Fibroblast of skin of left quadriceps (primary cell): ENCODE measurements at places on chromosomes 4 and X.

DNA sequence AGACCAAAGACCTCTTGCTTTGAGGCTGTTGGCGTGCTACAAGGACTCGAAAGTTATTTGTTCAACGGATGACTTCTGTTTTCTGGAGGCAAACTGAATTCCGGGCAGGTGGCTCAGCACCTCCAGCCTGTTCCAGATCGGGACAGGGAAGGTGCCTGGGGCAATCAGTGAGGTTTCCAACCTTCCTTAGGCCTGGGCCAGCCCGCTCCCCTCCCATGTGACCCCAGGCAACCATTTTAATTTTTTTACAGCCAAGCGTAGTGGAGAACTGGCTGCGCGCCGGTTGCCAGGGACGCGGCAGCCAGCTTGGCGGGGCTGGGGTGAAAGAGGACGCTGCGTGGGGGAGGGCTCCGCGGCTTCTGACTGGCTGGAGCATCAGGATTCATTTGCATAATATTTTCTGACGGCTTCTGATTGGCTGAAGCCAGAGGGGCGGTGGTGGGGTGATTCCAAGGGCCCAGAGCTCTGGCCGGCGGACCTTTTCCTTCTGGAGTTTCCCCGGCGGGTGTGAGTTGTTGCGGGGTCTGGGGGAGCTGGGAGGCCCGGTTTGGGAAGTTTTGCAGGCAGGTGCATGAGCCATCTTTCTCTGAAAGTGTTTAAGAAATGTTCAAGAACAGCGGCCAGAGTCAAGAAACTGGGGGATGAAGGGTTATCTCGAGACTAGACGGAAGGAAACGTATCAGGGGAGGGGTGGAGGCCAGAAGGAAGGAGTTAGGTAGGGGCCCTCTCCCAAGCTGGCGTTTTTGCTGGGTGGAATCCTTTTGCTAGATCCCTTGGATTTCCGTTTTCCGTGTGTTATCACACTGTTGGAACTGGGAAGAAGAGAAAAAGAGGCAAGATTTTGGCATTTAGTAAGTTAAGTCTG lies at the start of gene MID1IP1:
MID1IP1 (plus strand) TSS at position 479 of the 865 bp plus-strand sequence. CDS start 3,488 bp downstream, outside the sequence.
- peak; percentile 83 for DNase-seq

DNA sequence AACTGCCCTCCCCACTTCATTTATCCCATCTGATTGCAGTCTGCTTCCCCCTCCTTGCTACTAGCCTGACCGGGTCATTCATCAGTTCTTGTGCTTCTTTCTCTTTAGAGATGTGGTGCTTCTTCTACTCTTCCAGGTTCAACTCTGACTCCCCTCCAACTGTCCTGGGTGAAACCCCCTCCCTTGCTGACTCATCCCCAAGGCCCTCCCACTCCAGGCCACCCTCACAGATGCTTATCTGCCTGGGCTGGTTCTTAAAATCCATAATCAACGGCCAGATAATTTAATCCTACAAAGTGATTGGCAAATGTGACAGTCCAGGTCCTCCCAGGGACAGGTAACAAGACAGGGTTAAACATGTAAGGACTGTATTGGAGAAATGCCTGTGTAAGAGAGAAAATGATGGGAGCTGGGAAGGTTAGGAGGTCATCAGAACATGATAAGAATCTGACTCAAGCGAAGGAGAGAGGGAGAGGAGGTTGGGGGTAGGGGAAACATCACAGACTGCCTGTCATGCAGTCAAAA lies 182.8 kb upstream of the C1QTNF7 start:
- no peak for DNase-seq

DNA sequence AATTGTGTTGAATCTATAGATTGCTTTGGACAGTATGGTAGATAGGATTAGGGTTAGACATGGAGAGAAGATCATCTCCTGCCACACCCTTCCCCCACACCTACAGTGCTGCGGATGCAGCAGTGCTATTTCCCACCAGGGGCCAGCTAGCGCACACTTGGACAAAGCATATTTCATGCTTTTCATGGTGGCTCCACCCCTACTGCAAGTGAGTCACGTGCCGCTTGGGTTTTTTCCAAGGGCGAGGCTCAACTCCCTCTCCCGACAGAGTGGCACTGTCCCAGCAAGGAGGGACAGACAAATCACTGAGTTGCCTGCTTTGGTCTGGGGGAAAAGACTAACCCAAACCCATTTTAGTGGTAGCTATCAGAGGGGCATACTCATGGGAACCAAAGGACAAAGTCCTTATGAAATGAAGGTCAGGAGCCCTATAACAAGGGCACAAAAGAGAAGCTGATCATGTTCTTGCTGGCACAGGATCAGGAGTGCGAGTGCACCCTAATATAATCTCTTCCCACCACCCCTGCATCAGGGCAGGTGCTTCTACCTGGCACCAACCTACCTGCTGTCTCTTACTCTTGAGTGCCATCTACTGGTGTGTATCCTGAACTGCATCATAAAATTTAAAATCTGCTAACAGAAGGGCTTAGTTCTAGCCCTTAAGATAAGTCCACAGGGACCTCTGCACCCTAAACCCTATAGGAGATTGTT lies 55.1 kb upstream of the PGAM4 start:
- no peak for DNase-seq

DNA sequence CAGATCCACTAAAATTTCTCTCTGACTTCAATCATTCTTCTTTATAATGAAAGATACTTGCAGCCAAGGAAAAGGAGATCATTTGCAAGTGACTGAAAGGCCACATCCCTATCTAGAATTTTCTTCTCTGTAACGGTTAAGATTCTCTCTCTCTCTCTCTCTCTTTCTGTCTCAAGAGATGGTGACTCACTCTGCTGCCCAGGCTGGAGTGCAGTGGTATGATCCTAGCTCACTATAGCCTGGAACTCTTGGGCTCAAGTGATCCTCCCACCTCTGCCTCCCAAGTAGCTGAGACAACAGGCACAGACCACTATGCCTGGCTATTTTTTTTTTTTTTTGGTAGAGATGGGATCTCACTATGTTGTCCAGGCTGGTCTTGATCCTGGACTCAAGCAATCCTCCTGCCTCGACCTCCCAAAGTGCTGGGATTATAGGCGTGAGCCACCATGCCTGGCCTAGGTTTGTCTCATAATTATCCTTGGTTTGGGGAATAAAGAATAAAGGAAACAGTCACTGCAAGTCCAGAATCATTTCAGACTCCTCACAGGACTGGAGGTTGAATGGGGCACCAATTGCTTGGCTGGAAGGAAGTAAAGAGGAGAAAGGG lies 33.3 kb upstream of the GALNT7 start:
- DNase-seq: no peak

DNA sequence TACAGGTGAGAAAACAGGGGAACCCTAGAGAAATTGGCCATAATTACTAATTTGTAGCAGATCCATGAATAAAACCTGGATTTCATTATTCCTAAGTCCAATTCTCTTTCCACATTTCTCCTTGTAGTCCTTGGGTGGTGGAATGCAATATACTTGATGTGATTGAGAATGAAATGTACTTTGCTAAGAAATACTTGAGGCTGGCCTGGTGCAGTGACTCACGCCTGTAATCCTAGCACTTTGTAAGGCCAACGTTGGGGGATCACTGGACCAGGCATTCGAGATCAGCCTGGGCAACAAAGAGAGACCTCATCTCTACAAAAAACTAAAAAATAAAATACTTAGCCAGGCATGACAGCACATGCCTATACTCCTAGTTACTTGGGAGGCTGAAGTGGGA lies 15.9 kb downstream of the TMEM184C start:
- DNase-seq: no peak

GRCh38 chrX:1172496-1172895 lies 40.0 kb downstream of the CRLF2 start:
- no peak for DNase-seq

DNA sequence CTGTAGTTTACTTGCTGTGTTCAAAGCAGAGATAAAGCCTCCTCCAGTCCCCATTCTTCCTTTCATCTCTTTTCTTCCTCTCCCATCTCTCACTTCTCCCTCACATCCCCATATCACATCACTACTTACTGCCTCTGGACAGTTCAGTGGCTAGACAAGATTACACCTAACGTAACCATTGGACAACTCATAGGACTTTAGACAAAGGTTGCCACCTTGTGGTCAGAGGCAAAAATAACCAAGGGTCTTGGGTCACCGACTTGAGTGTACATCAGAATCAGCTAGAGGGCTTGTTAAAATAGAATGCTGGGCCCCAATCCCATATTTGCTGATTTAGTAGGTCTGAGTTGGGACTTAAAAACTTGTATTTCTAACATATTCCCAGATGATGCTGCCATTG lies 109.3 kb upstream of the DGKK start:
- DNase-seq: peak; percentile 7

DNA sequence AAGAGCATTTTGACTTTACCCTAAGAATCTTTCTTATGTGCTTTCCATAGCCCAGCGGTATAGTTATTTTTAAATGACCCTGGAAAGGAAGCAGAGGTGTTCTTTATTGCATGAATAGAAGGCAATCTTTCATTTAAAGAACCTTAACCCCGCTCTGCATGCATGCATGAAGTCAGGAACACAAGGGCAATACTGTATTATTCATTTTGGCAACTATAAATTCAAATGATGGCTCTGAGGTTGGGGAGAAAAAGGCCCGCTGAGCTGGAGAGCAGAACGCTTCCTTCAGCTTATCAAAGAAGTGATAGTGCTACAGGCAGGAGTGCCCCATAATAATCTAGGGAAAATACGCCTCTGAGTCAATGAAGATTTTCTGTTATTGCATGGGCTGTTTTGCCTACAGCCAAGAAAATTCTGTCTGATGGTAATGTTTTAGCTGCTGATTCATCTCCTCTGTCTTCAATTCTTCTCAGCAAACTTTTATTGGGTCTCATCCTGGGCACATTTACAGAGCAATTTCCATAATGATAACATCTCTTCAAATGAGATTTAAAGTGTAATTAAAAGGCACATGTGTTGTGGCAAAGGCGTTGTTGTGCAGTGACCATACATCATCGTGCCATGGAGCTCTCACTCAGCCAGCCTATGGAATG lies 452.2 kb upstream of the FTHL17 start:
- no peak for DNase-seq

DNA sequence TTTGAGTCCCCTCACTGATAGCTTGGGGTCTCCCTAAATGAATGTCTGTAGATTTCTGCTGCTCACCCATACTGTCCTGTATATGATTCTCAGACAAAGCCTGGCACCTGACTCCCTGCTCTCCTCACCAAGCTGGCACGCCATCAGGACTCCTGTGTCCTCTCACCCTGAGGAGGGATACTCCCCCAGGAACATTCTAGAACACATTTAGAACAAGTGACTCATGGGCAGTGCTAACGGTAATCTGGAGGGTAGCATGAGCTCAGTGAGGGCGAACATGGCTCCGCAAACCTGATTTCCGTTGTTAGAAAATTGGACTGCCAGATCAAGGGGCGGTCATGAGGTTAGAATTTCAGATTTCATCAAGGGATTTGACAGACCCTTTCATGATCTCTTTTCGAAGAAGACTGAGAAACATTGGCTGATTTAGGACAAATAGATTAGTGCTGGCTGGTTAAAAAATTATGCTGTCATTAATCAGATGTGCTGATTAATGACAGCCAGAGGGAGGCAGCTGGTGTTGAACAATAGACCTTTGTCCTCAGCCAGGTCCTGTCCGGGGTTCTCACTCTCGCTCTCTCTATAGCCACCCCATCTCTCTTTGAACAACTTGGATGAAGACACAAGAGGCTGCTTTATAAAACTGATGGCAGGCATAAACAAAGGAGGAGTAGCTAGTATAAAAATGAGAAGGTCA lies 244.3 kb downstream of the PTTG2 start:
- no peak for DNase-seq

DNA sequence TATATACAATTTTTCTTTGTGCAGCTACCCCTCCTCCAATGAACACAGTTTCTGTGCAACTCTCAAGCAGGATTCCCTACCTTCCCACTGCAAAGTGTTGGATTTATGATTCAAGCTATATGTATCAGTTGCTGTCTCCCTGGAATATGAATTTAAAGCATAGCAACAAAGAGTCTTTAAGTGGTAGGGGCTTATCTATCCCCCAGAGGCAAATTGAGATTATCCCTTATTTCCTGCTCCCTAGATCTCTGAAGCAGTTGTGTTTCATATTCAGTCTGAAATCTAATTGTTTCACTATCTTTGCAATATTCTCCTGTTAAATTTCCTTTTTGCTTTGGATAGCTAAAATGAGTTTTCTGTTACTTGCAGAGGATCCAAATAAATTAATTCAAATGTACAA lies 263.0 kb downstream of the IQCM start:
- no peak for DNase-seq

- no peak for DNase-seq
These were observed 891 bp downstream of the CISD2 start for GRCh38 chr4:102869569-102870197.

DNA sequence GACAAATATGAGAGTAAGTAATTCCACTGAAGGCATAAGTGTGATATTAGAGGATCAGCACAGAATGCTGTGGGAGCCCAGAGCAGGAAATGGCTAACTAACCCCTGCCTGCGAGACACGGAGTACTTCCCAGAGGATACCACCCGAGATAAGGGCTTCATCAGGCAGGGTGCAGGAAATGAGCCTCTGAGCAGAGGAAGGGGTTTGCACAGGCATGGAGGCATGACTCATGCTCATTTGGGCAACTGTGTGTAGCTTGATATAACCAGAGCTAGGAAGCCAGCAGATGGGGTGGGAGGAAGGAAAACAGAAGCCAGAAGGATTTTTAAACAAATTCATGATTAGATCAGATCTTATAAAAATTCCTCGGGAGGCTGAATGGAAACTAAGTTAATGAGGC lies 70.0 kb upstream of the TSPAN5 start:
- no peak for DNase-seq

DNA sequence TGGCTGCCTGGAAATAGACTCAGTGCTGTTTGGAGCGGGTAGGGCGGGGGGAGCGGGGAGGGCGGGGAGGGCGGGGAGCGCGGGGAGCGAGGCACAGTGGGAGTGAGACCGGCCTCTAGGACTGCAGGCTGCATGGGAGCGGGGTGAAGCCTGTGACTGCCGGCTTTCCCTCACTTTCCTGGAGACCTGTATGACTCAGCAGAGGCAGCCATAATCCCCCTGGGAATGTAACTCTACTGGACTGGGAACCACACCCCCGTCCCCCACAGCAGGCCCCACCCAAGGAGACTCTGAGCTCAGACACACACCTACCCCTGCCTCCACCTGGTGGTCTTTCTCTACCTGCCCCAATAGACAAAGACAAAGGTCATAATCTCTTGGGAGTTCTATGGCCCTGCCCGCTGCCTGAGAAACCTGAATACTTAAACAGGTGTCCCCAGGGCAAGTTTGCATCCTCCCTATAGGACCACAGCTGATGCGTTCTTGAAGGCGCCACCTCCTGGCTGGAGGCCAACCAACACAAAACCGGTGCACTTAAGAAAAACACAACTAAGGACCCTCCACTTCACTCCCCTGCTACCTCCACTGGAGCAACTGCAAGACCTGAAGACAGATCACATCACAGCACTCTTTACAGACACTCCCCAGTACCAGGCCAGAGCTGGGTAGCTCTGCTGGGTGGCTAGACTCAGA lies 18.0 kb downstream of the HDAC8 start:
- DNase-seq: no peak
